ENCODE measurements at places on chromosomes 5 and 9.
A peak's percentile ranks its signal among the peaks of the same experiment; 100 is the strongest.

DNA sequence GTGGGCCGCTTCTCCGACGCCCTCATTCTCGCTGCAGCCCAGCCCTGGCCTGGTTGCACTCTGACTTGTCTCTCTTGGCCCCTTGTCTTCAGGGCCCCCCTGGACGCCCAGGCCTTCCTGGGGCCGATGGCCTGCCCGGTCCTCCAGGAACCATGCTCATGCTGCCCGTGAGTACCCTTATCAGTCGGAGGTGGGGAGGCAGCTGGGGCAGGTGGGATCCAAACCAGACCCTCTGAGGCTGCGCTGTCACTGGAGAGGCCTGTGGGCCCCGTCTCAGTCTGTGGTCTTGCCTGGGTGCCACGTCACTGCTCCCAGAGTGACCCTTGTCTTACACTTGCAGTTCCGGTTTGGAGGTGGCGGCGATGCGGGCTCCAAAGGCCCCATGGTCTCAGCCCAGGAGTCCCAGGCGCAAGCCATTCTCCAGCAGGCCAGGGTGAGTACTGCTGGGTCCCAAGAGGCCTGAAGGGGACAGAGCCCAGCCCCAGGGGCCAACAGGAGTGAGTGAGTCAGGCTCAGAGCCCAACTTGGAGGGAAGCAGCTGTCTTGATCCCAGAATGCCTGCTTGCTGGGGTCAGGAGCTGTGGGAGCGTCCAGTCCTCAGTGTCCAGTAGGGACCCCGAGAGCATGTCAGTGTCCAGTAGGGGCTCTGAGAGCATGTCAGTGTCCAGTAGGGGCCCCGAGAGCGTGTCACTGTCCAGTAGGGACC lies 109.0 kb downstream of the COL5A1 start:
- no peak for DNase-seq

DNA sequence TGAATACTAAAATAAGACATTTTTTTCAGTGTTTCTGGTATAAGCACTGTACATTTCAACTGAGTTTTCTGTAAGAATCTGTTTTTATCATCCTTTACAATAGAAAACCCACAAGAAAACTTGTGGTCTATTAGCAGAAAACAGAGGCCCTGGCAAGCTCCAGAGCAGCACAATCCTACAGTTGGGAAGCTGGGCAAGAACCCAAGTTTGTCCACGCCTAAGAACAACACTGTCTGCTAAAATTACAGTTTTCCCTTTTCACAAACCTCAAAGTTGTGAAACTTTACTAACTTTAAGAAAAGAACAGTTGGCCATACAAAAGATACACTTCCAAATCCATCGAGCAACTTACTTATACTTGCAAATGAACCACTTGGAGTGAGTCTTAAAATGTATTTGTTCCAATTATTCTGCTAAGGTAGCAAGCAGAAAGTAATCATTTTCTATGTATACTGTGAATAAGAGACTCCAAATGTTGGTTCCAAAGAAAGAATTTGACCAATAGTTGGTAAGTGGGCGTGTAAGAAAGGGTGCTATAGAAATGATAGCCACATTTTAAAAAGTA lies 982.0 kb upstream of the ARRDC3 start:
- DNase-seq: no peak

DNA sequence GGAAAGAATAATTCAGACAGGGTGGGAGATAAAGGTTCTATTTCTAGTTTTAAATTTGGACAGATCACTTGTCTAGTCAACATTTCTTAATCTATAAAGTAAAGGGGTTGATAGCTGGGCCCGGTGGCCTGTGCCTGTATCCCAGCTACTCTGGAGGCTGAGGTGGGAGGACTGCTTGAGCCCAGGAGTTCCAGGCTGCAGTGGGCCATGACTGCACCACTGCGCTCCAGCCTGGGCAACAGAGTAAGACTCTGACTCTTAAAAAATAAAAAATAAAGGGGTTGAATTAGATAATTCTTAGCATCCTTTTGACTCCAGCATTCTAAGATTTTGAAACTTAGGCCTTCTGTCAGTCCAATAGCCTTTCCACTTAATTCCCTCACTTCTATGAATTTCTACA lies 10.8 kb downstream of the DIAPH1 start:
- no peak for DNase-seq

DNA sequence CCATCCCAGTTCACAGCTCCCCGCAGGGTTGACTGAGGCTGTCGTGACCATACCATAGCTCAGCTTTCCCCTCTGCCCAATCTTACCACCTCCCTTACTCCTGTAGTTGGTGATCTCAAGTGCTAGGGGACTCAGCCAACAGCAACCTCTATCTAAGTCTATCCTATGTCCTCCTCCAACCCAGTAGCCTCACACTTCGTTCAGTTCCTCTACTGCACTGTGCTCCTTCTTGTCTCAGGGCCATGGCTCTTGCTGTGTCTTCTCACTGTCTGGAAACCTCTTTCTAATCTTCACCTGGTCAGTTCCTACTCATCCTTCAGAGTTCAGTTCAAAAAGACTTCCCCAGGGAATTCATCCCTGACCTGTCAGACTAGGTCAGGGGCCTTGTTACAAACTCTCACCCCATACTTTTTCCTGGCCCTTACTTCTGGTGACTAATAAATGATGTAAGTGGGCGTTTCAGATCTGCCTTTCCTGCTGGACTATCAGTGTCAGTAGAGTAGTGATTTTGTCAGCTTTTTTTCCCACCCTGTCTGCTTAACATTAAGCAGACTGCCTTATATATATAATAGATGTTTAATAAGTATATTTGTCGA lies 53.6 kb upstream of the NR3C1 start:
- no peak for DNase-seq

DNA sequence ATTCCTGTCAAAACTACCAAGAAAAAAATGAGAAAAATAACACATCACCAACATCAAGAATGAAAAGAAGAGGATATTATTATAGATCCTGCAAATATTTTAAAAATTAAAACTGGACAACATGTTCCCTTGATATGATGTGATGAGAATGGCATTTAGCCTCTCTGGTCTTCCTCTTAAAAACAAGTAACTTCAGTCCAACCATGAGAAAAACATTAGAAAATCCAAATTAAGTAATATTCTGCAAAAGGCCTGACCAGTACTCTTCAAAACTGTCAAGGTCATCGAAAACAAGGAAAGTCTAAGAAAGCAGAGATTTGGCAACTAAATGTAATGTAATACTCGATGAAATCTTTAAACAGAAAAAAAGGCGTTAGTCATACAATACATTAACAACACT lies 167.1 kb upstream of the SNX2 start:
- DNase-seq: no peak

- no peak for DNase-seq
Observed at GRCh38 chr5:168935183-168935582, 356.0 kb upstream of the PANK3 start.

DNA sequence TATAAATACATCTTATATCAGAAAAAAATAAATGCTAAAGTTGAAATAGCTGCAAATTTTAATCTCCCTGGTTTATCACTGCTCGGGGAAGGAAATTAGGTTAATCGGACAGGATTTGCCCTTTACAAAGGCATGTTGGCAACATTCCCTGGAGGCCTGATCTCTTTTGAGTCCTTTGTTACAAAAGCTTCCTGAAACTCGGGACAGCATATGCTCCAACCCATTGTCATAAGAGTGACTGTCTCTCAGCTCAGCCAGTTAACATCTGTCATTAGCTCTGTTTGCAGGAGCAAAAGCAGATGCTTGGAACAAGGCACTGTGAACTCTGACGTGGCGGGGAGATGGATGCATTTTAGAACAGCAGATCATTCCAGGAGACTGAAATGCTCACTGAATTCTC lies 80.6 kb downstream of the MYO10 start:
- no peak for DNase-seq

GRCh38 chr5:125715216-125715615 lies 708.0 kb upstream of the GRAMD2B start:
- no peak for DNase-seq

DNA sequence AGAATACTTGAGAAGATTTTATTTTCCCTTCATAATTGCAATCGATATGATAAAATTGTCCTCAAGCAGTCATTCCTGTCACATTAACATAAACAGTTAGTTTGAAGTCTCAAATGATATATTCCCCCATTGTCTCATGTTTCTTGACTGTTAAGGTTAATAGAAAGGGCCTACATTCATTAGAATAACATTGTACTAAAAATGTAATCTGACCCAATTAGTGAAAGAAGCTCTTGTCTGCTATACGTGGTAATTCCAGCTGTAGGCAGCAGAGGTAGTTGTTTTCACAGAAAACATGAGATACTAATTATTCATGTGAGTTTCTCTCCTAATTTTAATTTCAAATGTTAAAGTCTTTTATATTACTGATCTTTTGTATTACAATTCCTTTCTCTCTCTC lies 25.9 kb upstream of the AP3B1 start:
- DNase-seq: no peak

DNA sequence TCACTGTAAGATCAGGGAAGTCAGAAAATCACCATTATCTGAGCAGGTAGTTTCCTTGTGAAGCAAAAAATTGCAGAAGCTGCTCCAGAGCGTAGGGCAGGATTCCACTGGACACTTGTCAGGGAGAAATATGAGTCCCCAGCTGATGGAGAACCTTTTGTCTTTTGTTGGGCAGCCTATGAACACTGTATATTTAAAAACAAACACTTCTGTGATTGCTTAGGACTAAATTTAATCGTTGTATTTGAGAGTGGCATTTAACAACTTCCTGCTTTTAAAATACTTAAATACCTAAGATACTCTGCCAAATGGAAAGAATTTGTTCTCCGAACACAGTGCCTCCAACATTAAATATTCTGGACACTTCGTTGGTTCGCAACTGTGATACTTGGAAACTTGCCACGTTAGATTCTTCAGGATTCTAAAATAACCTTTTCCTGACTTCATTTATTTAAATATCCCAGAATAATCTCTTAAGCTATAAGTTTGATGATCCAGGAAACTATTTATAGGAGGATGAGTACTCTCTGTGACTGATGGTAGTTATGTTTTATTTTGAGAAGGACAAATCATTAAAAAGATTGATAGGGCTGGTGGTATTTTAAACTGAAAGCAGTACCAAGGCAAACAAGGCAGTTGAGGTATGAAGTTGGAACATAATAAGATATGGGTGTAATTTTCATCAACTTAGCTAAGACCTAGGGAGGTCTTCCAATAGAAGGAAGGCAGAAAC lies 2.7 kb upstream of the HSPA4 start:
- no peak for DNase-seq

DNA sequence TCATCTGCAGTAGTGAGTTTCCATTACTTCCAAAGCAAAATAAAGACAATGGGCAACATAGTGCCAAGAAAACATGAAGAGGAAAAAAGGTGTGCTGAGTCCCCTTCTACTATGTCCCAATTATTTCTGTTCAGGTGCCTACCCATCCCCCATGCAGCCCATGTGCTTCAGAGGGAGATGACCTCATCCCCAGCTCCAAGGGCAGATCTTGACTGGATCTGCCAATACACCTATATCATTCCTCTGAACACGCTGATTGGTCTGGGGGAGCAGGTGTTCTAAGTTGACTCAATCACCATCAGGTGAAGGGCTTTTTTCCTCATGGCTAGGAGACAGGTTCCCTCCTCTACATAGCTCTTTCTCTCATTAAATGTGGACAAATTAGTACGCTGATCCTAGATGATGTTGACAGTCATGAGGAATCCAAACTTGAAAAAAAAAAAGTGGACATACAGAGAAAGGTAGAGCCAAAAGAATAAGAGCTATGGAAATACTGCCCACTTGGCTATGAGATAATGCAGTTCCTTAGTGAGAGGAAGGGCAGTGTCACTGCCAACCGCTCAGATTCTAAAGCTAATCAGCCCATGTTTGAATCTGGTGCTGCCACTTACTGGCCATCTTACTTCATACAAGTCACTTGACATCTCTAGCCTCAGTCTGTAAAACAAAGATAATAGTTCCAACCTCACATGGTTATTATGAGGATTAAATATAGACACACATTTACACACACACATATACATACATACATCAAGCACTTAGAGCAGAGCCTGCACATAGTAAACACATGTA lies 23.1 kb downstream of the PRELID2 start:
- no peak for DNase-seq

GRCh38 chr9:134502809-134503211 lies 138.8 kb upstream of the COL5A1 start:
- no peak for DNase-seq

- DNase-seq: no peak
Observed at GRCh38 chr5:78992146-78992545, 7.0 kb upstream of the ARSB start.

DNA sequence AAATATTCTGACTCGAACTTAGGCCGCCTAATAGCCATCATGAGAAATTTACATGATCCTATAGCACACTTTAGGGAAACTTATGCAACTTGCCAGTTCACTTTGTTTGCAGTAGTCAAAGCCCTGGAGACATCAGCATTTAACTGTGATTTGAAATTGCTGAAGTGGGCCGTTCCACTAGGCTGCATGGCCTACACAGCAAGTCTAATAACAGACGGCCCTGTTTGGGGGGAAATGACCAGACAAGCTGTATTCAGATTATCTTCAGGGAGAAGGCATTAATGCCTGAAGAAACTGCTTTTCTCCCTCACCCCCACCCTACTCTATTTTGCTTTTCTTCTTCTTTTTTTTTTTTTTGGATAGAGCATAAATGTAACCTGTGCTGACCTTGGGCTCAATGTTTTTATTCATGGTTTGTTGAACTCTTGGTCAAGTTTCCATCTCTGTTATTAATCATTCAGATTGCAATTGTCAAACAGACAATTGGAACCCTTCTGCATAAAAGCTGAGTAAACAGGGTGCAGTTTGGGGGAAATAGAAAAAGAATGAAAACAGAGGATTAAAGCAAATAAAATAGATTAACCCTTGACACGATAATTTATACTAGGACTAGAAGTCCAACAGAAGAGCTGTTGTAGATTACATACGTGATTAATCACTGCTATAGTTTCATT lies 1928.2 kb upstream of the WWC1 start:
- DNase-seq: no peak

- DNase-seq: no peak
Observed at GRCh38 chr5:175052351-175052750, 328.0 kb downstream of the MSX2 start.

- no peak for DNase-seq
Observed at GRCh38 chr5:66436721-66437120, 159.5 kb upstream of the MAST4 start.

DNA sequence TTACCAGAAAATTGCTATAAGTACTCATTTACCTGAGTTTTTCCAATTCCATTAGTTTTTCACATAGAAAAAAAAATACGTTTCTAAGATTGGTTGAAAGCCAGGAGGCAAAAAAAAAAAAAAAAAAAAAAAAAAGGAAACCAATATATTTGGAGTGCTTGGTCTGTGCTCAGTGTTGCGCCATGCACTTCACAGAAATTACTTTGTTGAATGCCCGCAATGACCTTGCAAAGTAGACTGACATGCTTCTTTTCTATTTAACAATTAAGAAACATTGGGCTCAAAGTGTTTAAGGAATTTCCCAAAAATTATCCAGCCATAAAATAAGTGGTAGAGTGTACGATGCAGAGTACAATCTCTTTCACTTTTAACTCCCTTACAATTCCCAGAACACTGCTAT lies 65.2 kb upstream of the PAPPA start:
- no peak for DNase-seq

- DNase-seq: peak; percentile 45
Observed at GRCh38 chr5:72018143-72018803, 89.0 kb upstream of the MAP1B start.

DNA sequence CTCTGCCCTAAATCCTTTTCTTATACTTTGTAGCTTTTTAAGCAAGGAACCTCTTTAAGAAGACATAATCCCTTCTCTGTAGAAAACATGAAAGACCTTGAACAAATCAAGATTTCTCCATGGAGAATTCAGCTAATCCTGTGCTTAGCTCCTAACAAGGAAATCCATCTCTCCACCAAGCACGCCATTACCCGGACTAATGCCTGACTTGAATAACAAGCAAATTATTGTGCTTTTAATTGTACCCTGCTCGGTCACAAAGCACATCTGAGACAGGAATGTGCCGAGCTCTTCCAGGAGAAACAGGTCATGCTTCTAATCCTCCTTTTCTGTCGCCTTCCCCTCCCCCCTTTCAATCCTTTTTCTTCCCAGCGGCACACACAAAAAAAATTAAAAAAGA lies 141.3 kb downstream of the PSAT1 start:
- DNase-seq: no peak
